ENCODE measurements at places on chromosomes 2 and 18.

DNA sequence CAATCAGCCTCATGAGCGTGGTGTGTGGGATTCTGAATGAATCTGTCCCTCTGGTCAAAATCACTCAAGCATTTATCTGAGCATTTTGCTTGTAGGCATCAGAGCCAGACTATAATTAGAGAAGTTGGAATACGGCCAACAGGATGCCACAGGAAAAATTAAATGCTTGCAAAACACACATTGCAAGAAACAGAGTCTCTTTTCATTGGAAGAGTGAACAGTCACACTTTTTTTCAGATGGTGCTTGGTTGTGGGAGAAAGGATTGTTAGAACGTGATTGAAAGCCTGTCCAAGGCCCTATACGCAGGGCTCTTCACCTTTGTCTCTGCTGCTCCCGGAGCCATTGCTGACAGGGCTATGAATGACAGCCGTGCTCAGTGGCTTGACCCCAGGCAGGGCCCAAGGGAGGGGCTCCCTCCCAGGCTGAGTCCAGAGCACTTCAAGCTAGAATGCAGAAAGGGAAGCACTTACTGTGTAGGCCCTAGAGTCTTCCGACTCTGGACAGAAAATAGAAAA, 59.8 kb downstream of the SNTG2 start:
- DNase-seq = peak; percentile 2

- no peak for DNase-seq
These were observed 93.8 kb upstream of the PHLPP1 start for GRCh38 chr18:62621546-62621945.

DNA sequence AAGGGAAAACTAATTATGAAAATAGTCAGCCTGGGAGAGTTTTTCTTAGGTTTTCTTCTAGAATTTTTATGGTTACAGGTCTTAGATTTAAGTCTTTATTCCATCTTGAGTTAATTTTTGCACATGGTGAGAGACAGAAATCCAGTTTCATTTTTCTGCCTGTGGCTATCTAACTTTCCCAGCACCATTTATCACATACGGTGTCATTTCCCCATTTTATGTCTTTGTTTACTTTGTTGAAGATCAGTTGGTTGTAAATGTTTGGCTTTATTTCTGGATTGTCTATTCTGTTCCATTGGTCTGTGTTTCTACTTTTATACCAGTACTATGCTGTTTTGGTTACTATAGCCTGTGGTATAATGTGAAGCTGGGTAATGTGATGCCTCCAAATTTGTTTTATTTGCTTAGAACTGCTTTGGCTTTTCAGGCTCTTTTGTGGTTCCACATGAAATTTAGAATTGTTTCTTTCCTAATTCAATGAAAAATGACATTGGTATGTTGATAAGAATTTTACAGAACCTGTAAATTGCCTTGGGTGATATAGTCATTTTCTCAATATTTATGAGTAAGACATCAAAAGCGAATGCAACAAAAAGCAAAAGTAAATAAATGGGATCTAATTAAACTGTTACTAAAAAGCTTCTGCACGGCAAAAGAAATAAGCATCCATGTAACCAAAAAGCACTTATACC, 146.1 kb upstream of the NOL4 start:
- DNase-seq = no peak

DNA sequence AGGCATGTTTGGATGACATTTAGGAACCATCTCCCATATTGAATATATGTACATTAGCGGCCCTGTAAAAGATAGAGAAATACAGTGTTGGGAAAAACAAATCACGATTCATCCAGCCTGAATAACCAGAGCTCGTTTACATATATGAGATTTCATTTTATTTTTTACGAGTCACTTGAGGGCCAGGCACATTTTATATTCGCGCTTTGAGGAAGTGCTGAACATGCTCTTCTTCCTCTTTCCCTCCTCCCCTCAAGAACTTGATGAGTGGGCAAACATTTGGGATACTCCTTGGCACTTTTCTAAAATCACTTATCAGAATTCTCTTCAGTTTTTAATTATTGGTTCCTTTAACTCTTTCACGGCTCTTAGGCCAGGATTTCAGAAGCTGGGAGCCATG, 268.0 kb upstream of the TANK start:
- DNase-seq = no peak

GRCh38 chr2:42442774-42443173, 51.0 kb downstream of the KCNG3 start:
- DNase-seq = no peak

- DNase-seq = no peak
These were observed 1.2 kb upstream of the MRO start for GRCh38 chr18:50820901-50821520.

DNA sequence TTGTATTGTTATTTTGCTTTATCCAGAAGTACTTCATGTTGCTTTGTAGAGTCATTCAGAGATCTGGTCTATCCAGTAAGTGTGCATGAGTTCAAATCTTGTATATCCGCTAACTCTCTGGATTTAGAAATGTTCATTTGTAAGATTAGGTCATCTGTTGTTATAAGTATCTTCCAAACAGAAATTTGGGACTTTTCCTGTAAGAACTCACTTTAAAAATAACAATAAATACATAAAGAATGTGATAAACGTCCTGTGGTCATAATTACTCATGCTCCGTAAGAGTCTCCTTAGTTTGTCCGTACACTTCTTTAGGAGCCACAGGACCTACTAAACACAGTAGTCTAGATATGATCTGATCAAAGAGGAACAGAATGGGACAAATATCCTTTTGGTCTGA, 699.9 kb upstream of the SLC8A1 start:
- DNase-seq = no peak

DNA sequence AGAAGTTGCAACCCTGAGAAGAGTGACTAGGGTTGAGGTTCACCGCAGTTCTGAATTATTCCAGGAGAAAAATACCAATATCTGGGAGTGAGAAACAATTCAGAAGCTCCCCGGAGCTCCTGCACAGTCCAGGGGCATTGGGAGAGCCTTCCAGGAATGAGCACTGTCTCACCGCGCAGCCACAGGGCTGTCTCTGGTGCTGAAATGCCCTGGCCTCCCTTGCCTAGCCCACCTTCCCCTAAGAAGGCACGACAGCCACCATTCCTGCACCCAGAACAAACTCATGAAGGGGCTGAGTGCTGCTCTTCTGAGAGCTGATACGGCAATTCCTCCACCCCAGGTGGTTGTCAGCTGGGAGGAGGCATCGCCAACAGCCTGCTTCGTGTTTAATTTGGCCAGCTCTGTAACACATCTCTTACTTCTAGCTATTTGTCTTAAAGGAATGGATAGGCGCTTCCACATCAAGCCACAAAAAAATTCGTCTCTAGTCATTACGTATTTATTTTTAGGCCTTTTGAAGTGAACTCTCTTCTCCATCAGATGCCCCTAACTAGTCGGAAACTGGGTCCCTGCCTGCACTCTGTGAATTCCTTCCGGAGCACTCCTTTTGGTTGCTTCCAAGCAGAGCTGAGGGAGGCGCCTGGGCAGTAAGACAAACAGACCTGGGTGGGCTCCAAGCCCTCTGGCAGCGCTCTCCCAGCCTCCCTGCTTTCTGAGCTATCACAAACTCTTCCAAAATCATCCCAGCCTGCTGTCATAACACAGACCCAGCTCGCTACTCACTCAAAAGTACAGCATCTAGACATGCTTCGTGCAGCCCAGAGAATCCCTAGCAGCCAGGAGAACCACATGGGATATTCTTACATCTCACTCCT, 120.5 kb upstream of the CCDC68 start:
- peak; percentile 13 for DNase-seq

GRCh38 chr18:34595690-34596089, 114.4 kb upstream of the DTNA start:
- DNase-seq = no peak

DNA sequence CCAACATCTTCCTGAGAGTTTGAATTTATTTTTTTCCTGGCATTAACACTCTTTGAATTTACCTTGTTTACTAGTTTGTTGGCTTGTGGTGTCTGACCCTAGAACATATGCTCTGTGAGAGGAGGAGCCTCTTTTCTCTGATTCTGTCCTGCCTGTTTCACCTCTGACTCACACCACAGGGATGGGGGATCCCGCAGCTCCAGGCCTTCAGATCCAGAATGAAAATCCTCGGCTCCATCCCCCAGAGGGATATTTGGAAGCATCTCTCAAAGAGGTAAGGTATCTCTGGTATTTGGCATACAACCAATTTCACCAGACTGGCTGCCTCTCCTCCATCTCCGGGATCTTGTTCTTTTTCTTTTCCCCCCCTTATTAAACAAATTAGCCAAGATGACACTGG, 104.7 kb downstream of the GPR39 start:
- no peak for DNase-seq

- DNase-seq = no peak
These were observed 3.3 kb downstream of the PDCD1 start for GRCh38 chr2:241855245-241855887.

- DNase-seq = peak; percentile 83
These were observed 175.7 kb downstream of the SOCS6 start for GRCh38 chr18:70464343-70465114.

- DNase-seq = no peak
These were observed 66.6 kb downstream of the PPP4R1 start for GRCh38 chr18:9547782-9548181.

DNA sequence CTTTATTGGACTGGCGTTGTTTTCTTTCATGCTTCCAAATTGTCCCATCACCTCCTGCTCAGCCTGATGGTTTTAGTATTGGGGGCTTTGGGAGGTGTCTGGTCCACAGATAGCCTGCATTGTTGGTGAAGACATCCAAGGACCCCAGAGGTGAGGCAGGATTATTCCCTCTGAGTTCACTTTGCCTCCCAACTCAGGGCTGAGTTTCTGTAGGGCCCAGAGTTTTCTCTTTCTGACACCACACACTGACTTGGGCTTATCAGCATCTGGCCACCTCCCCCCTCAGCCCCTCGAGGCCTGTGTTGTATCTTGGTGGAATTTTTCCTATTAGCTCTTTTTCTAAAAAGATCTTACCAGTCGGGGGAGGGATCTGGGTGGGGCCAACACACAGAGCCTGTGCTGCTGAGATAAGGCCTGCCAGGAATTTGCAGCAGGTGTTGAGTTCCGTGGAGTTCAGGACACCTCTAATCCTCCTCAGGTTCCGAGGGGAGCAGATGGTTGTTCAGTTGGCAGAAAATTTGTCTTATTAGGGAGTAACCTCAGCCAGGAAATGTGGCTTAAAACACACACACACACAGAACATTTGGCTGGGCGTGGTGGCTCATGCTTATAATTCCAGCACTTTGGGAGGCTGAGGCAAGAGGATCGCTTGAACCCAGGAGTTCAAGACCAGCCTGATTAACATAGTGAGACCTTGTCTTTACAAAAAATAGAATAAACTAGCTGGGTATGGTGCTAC, 7.3 kb downstream of the EMILIN2 start:
- peak; percentile 44 for DNase-seq

- DNase-seq = no peak
These were observed 18.5 kb downstream of the TMEM177 start for GRCh38 chr2:119697290-119698020.

DNA sequence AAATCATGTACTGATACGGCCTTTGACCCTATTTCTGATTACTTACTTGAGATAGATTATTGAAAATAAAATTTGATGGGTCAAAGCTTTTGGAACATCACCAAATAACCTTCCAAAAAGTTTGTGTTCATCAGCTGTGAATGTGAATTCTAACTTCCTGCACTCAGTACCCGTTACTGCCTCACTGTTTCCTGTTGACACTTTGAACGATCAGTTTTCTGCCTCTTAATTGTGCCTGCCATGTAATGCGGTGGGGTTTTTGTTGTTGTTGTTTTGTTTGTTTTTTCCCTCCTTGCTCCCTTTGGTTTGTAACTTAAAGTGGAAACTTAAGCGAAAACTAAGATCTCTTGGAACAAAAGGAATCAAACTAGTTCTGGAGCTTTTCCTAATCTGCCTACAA, 18.9 kb downstream of the ATG16L1 start:
- no peak for DNase-seq

DNA sequence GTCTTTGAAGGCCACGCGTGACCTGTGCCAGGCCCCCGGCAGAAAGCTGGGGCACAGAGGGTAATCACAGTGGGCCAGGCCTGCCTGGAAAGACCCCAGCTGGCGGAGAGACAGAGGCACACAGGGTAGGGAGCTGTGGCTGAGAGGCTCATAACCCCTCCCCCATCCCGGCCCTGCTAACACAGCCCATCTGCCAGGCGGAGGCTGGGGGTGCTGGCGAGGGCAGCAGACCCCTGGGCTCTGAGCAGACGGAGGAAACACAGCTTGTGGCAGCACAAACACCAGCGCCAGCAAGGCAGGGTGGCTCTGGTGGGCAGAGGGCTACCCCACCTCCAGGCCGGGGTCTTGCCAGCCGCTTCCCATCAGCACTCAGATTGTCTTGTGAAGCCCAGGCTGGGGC, 19.0 kb downstream of the HS6ST1 start:
- no peak for DNase-seq

DNA sequence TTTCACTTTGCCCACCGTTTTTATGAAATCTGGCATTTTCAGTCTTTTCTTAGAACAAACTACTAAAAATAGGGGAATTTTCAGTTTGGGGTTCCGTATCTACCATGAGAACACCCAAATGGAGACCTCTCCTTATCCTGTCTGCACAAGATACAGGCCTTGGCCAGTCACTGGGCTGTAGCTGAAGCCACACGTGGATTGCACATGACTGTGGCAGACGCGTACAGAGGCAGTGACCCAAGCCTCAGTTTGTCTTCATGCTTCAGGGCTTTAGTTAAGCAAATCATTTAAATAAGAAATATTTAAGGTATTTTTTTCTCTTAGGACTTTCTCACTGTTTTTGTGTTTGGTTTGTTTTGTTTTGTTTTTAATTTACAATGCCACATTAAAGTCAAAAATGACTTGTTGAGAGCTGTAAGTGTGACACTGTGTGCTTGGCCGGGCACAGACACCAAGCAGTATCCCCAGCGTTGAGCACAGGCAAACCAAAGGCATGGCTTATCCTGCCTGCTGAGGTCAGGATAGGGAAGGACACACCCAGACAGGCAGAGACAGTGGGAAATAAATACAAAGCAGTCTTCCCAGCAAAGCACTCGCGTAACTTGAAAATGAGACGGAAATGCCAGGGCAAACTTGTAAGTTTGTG, 53.3 kb downstream of the TRAPPC12 start:
- DNase-seq = no peak

DNA sequence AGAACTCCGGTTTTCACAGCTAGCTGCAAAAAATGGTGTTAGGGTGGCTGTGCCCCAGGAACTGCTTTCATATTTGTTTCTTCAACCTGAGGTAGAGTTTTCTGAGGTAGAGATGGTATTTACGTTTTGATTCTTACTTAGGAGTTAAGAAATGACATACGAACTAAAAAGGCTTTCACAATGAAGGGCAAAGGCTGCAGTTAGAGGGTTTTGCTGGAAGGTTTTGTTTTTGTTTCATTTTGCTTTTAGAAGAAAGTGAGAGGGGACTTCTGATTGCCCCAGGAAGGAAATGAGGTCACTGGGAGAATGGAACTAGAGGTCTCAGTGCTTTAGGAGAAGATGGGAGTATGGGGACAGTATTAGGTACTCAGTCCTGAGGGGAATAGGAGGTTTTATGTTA, 15.5 kb downstream of the CDCA7 start:
- no peak for DNase-seq

GRCh38 chr2:207617011-207617671, 8.1 kb downstream of the METTL21A start:
- no peak for DNase-seq

- DNase-seq = no peak
These were observed 78.2 kb downstream of the DYSF start for GRCh38 chr2:71531522-71532047.

- DNase-seq = no peak
These were observed 213.0 kb downstream of the TRIB2 start for GRCh38 chr2:12929758-12930157.

GRCh38 chr2:119849838-119850565, 90.3 kb downstream of the PTPN4 start:
- no peak for DNase-seq
